ENCODE measurements at places on chromosomes 16 and 17.

DNA sequence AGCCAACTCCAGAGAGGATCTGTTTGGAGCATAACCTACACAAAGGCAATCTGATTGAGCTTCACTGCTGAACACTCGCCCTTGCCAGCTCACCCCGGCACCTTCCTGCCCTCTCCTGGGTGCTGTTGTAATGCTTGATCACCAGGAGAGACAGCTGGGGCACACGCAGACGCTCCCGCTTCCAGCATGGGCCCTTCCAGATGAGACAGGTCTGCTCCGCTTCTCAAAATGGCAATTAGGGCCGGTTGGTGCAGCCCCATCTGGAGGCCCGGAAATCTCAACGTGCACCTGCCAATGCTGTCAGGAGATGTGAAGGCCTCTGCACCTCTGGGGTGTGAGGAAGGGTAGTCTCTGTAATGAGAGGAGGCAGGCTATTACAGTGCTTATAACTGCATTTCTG lies 206.1 kb downstream of the ABCC12 start:
- no peak for DNase-seq

GRCh38 chr17:15267996-15268395 lies 2.9 kb upstream of the PMP22 start:
- no peak for DNase-seq

DNA sequence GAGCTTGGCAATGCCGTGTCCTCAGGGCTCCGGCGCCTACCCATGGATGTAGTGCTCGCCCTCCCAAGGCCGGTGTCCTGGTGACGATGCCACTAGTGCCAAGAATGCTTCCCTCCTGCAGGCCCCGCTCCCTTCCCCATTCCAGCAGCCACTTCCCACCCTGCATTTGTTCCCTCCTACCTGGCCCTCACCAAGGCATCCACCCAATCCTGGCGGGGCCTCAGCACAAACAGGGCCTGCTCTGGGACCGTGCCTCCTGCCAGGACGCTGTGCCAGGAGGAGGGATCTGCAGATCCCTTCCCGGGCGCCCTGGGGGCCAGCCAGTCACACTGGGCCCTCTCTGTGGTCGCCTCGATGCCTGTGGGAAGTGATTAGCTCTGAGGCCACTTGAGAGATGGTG lies 25.1 kb downstream of the ABR start:
- no peak for DNase-seq

GRCh38 chr17:18381953-18382245 lies 4.3 kb downstream of the EVPLL start:
- no peak for DNase-seq

Data from GM18507 (cell line).